Dorsolateral prefrontal cortex (tissue), 122 donors: ENCODE measurements at places on chromosomes 2 and 18.

DNA sequence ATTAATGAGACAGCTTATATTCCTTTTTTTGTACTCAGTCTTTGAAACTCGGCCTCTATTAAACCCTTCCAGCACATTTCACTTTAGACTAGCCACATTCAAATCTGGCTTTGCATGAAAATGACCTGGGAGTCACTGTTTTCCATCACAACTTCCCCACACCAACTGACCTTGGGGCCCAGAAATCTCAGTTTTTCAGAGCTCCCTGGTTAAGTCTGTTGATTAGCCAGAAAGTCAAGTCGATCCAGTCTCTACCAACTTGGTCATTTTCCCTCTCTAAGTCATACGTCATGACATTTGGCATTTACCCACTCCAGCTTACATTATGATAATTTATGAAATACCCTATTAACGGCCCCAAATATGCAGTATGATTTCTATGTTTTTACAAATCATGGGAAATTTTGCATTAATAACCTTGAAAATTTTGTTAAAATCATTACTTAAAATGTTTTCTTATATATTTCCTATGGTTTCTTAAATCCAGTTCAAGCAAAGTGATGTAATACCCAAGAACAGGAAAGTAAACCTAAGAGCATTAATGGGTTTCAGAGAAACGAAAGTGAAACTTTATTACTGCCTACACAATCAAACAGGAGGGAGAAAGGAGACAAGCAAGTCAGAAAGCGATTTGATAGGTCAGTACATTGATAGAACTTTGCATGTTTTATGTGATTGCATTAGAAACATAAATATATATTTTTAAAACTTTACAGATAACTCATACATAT lies 77.1 kb downstream of the SPATS2L start:
- no peak for DNase-seq

- no peak for DNase-seq
These were observed 142.7 kb upstream of the ST6GAL2 start for GRCh38 chr2:107028661-107029060.

GRCh38 chr2:41313082-41313481 lies 734.7 kb upstream of the PKDCC start:
- no peak for DNase-seq

GRCh38 chr18:5196253-5197031 lies 615 bp downstream of the AKAIN1 start:
- DNase-seq, result no peak

- no peak for DNase-seq
These were observed 22.7 kb upstream of the RNF149 start for GRCh38 chr2:101331202-101331601.
